Activated T-cell treated with anti-CD3 and anti-CD28 coated beads, Interleukin-2, amount 50 U/mL, for 72 hours (primary cell): ENCODE measurements at places on chromosomes 2 and 18. TPM values are rescaled to one million over a fixed set of nuclear protein-coding genes. Genes with fewer than 3 reads are reported as not detected.
A peak's percentile ranks its signal among the peaks of the same experiment; 100 is the strongest.

GRCh38 chr2:10883066-10883465, 28.7 kb upstream of the KCNF1 start:
- peaks cover 3% of the 10 kb centered on the region for H3K27me3 ChIP-seq
- no peak for DNase-seq
- no peaks in the 10 kb centered on the region for H3K36me3 ChIP-seq
- H3K4me1 ChIP-seq = no peaks in the 10 kb centered on the region

GRCh38 chr18:2431806-2432205, 139.5 kb downstream of the METTL4 start:
- H3K27ac ChIP-seq = no peak overlapping the region
- no peak for DNase-seq
- H3K27me3 ChIP-seq = peaks cover 7% of the 10 kb centered on the region
- H3K4me3 ChIP-seq = no peak overlapping the region
- H3K4me1 ChIP-seq = no peaks in the 10 kb centered on the region
- no peaks in the 10 kb centered on the region for H3K36me3 ChIP-seq

GRCh38 chr2:217113491-217113890, 253.6 kb upstream of the TNP1 start:
- no peaks in the 10 kb centered on the region for H3K36me3 ChIP-seq
- no peak for DNase-seq
- no peak overlapping the region for H3K4me3 ChIP-seq
- peaks cover 26% of the 10 kb centered on the region for H3K27me3 ChIP-seq

- H3K36me3 ChIP-seq = no peaks in the 10 kb centered on the region
- no peaks in the 10 kb centered on the region for H3K4me1 ChIP-seq
- no peak for DNase-seq
- H3K4me3 ChIP-seq = no peak overlapping the region
- H3K27me3 ChIP-seq = no peaks in the 10 kb centered on the region
- H3K27ac ChIP-seq = no peak overlapping the region
Observed at GRCh38 chr2:53584986-53585385, 182.6 kb upstream of the CHAC2 start.

- H3K27ac ChIP-seq = no peak overlapping the region
- no peaks in the 10 kb centered on the region for H3K36me3 ChIP-seq
- no peak overlapping the region for H3K4me3 ChIP-seq
- no peaks in the 10 kb centered on the region for H3K27me3 ChIP-seq
- H3K4me1 ChIP-seq = no peaks in the 10 kb centered on the region
Observed at GRCh38 chr2:14321357-14321756, 311.2 kb upstream of the LRATD1 start.

DNA sequence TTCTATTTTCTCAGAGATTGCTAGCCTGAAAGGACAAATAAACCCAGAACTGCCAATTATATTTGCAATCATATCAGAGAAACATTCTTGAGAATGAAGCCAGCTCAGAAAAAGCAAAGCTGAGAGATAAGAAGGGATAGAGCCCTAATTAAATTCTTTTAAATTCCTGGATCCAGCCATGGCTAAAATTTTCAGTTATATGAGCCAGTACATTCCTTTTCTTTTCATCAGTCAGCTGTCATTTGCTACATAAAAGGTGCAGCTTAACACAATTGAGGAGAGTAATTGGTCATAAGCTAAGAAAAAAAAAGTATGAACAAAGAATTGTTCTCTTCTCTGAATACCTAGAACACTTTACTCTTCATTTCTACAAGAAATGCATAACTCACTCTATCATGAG, 303.5 kb upstream of the FIGN start:
- DNase-seq = no peak
- H3K36me3 ChIP-seq = no peaks in the 10 kb centered on the region
- H3K27ac ChIP-seq = no peak overlapping the region
- no peaks in the 10 kb centered on the region for H3K4me1 ChIP-seq
- H3K4me3 ChIP-seq = no peak overlapping the region

GRCh38 chr18:67232991-67233390, 283.5 kb downstream of the DSEL start:
- no peaks in the 10 kb centered on the region for H3K4me1 ChIP-seq
- H3K4me3 ChIP-seq = no peak overlapping the region
- no peaks in the 10 kb centered on the region for H3K27me3 ChIP-seq
- H3K27ac ChIP-seq = no peak overlapping the region
- H3K36me3 ChIP-seq = no peaks in the 10 kb centered on the region

- peaks cover 5% of the 10 kb centered on the region for H3K4me1 ChIP-seq
- no peaks in the 10 kb centered on the region for H3K36me3 ChIP-seq
- H3K4me3 ChIP-seq = no peak overlapping the region
- peaks cover 55% of the 10 kb centered on the region for H3K27me3 ChIP-seq
Observed at GRCh38 chr18:48468151-48468550, 59.0 kb upstream of the ZBTB7C start.

GRCh38 chr2:88753833-88754584, 62.5 kb downstream of the RPIA start:
- DNase-seq = peak; percentile 60
- peak overlapping the region; percentile 91 for H3K27ac ChIP-seq
- H3K27me3 ChIP-seq = no peaks in the 10 kb centered on the region
- H3K4me3 ChIP-seq = peak overlapping the region; percentile 69
- H3K4me1 ChIP-seq = peaks cover 49% of the 10 kb centered on the region

The ZNF385B gene
- total RNA-seq = not detected
